ENCODE measurements at places on chromosomes 5 and 9.

- no peak for DNase-seq
These were observed 32.9 kb upstream of the TRIO start for GRCh38 chr5:14110196-14110595.

DNA sequence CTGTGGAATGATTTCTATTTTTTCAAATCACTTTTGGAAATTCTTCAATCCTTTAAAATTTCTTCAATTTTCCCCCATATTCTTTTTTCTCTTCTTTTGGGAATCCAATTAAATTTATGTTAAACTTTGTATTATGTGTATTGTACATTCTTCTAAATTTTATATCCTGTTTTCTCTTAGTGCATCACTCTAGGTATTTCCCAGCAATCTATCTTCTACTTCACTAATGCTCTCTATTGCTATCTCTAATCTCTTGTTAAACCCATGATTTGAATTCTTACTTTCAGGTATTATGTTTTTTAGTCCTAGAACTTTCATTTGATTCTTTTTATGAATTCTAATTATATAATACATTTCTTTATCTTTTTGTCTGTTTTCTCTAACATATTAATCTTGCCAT lies 23.4 kb upstream of the SLC24A2 start:
- DNase-seq: no peak

- no peak for DNase-seq
These were observed 61.7 kb downstream of the HSPA4 start for GRCh38 chr5:133113331-133114061.

DNA sequence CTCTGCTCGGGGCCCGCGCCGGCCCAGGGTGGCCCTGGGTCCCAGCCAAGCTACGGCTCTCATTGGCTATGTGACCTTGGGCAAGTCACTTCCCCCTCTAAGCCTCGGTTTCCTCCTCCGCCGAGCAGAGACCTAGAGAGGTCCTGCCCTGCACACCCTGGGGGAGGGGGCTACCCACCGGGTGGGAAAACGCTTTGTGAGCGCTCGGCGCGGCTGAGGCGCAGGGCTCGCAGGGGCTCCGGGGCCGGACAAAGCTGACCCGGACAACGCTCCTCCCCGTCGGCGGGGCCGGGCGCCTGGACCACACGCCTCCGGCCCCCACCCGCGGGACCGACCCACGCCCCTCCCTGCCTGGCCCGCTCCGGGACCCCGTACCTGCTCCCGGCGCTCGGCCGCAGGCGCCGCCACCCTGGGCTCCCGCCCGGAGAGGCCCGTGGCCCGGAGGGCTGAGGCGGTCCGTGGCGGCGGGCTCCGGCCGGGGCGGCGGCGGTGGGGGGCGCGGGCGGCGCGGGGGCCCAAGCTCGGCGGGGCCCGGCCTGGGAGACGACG lies 85.7 kb upstream of the MELK start:
- peak; percentile 51 for DNase-seq

DNA sequence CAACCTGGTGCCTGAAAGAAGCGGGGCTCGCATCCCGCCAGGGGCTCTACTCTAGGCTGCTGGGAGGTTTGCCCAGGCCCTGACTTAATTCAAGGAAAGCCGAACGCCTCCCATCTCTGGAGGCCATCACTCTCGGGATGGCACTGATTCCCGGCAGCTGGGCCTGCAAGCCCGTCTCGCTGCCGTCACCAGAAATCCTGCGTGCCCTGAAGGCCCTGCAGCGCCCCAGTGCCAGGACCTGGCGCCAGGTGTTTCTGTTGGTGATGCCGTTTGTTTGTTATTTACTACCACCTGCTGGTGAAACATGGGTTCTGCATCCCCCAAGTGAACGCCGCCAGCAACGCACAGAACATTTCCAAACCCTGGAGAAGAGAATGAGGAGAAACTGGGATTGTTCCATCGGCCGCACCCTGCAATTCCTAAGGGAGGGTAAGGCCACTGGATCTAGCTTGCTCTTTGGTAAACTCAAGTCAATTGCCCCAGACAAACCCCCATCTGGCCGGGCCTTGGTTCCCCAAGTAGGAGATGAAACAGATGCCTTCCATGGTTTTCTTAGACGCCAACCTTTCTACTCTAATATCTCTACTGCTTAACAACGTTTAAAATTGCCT lies 77.9 kb downstream of the AK8 start:
- DNase-seq: peak; percentile 57

GRCh38 chr9:20848490-20848889 lies 164.4 kb downstream of the FOCAD start:
- no peak for DNase-seq

DNA sequence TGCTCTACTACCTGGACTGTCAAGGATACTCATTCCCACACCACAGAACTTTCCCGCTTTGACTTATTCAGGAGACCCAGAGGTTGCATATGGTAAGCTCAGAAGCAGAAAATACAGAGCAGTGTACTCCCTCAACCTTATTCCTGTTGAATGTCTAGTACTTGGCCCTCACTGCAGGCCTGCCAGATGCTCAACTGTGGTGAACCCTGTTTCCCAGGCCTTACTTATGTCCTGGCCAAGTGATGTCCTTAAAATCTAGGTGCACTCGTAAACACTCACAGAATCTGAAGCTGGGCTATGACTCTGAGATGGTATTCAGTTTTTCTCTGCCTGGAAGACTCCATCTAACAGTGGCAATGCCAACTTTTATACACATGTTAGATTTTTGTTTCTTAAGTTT lies 21.0 kb downstream of the DIAPH1 start:
- DNase-seq: no peak

- DNase-seq: no peak
These were observed 90.5 kb downstream of the ANKH start for GRCh38 chr5:14781106-14781505.

GRCh38 chr9:89664896-89665329 lies 60.1 kb downstream of the GADD45G start:
- DNase-seq: peak; percentile 36

GRCh38 chr9:2134391-2134790 lies 119.2 kb downstream of the SMARCA2 start:
- DNase-seq: no peak

- no peak for DNase-seq
These were observed 3.4 kb downstream of the PDLIM4 start for GRCh38 chr5:132260714-132261551.
